ENCODE measurements at places on chromosomes 7 and 10.

GRCh38 chr7:155494551-155494950 is 36.6 kb downstream of the EN2 start:
- DNase-seq = no peak

- no peak for DNase-seq
These were observed 110.2 kb downstream of the ELAPOR2 start for GRCh38 chr7:86949052-86949778.

DNA sequence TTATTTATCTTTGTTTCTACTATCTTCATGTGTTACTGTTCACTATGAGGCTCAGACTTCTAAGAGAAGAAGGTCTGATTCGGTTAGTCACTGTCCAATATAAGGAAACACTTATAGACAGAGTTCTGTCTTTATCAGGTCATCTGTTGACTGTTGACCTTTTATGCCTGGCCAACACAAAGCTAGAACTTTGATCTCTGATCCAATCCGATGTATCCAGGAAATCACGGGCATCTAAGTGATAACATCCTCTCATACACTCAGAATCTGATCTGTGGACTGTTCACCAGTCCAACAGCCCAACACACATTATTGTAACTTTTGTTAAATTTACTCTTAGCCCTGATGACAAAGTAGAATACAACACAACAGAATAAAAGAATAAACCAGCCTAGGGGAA is 114.6 kb downstream of the SRI start:
- no peak for DNase-seq

DNA sequence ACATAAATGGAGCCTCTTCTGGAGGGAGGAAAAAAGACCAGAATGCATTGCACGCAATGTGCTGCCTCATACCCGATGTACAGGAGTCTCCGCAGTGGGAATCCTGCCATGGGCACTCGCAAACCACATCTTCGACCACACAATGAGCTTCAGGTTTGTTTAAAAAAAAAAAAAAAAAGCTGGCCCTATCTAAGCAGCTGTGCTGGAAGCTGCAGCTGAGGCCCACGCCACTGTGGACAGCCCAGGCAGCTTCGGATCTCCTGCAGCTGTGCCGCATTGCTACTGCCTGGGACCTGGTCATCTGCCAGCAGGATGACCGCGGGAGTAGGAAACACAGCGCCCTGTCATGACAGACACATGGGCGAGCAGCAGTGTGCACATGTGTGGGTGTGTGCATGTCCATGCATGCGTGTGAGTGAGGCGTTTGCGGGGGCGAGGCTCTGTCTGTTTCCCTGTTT is 26.0 kb downstream of the EN2 start:
- DNase-seq = no peak

GRCh38 chr7:46990761-46991160 is 591.1 kb downstream of the TNS3 start:
- DNase-seq = no peak

DNA sequence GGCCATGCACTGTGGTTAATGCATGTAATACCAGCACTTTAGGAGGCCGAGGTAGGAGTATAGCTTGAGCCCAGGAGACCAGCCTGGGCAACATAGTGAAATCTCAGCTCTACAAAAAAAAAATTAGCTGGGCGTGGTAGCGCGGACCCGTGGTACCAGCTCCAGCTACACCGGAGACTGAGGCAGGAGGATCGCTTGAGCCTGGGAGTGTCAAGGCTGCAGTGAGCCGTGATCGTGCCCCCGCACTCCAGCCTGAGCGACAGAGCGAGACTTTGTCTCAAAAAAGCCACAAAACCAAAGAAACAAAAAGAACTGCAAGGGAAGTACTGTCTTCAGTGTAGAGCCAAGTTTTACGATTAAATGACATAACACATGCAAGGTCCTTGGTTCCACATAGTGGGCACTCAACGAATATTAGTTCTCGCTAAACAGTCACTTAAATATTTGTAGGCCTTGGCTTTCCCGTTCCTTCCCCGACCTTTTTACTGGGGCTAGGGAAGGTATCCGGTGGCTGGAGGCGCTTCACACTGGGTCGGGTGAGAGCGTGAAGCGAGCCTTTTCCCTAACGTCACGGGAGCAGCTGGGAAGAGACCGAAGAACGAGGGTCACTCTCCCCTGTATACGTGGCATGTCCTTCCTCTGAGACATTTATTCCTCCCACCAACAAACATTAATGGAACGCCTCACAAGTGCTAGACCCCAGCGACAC is 993 bp upstream of the SND1 start:
- DNase-seq = peak; percentile 57

- no peak for DNase-seq
These were observed 27.8 kb downstream of the HSPB1 start for GRCh38 chr7:76330261-76330660.

GRCh38 chr10:64731016-64731415 is 1209.8 kb downstream of the REEP3 start:
- DNase-seq = no peak

- no peak for DNase-seq
These were observed 557 bp upstream of the TAX1BP1 start for GRCh38 chr7:27739301-27739908.

DNA sequence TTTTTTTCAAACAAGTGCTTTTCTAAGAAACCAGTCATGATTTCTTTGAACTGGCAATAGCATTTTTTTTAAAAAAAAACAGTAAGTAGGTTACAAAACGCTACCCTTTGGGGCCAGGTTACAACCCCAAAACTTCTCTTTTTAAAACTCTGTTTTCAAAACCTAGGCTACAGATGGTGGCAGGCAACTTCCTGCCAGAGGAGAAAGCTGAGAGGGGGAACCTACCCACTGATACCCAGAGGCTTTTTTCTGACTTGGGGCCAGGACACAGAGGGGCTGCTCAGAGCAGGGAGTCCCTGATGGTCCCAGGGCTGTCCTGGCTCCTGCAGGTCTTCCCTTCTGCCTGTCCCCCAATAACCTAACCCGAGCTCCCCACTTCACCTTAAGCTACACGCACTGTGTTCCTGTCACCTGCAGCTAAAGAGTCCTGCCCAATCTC is 6.9 kb downstream of the STN1 start:
- DNase-seq = no peak

GRCh38 chr10:107163076-107163855 is 1.2 kb downstream of the SORCS1 start:
- no peak for DNase-seq

- DNase-seq = no peak
These were observed 523.0 kb upstream of the ANKRD30A start for GRCh38 chr10:36602374-36602773.

DNA sequence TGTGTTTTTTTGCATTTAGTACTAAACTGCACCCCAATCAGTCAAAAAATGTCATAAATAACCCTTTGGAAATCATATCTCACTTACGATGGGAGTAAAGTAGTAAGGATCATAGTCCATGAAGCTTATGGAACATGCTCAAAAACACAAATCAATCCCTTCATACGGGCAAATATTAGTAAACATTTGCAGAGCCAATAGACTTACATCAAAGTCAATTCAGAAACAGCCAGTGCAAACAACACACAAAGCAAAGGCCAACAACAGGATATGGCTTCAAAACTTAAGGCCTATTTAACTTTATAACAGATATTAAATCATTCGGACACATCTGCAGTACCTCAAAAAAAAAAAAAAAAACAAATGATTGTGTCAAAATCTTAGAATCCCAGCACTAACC is 32.1 kb downstream of the SGCE start:
- DNase-seq = no peak

GRCh38 chr7:139078911-139079310 is 30.6 kb downstream of the ZC3HAV1 start:
- DNase-seq = no peak

- DNase-seq = no peak
These were observed 33.3 kb upstream of the PON1 start for GRCh38 chr7:95357623-95358022.

DNA sequence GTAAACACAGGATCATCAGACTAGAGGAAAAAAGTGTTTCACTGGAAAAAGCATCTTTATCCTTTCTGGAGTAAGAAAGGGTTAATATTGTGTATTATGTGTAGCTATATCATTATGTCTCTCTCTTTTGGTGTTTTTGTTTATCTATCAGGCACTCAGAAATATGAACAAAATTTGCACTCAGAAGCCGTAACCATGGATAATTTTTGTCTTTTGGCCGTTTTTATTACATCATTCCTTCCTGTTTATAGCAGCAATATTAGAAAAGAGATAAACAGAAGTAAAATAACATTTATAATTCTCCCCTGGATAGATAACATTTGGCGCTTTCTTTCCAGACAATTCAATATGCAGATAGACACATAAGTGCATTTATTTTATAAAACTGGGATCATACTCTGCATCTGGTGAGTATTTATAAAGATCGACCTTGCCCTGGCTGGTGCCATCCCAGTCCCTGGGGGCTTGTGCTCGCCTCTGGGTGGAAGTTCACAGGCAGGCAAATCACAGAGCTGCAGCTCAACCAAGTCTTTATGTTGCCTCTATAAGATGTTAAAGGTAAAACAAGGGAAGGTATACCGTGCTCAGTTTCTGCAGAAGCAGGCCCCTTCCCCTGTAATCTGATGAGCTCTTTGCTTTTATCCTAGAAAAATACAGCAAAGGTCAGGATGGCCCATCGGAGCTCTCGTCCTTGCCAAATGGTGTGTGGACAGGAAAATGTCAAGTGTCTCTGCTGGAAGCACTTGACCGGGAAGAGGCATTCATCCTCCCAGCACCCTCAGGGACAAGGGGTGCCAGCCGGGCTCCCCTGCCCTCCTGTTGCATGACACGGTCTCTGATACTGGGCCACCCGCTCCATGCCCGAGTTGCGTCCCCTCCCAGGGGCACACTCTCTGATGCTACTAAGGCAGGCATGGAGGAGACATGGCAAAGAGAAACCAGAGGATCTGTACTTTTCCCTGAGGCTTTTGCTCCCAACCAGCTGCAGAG is 43.9 kb downstream of the PYROXD2 start:
- no peak for DNase-seq

- DNase-seq = no peak
These were observed 39.5 kb downstream of the IL2RA start for GRCh38 chr10:6022660-6023059.
